ENCODE measurements at places on chromosomes 1 and 21.

GRCh38 chr1:231037585-231038517, 2.2 kb downstream of the FAM89A start:
- no peak for DNase-seq

- DNase-seq: no peak
Measured at GRCh38 chr1:2386636-2387611, 4.4 kb downstream of the MORN1 start.

- no peak for DNase-seq
Measured at GRCh38 chr1:150765296-150765976, at the start of gene CTSS. Gene CTSS, minus strand, starts transcription at chr1:150765778. Its CDS starts 1,015 bp downstream, at chr1:150764763.

- no peak for DNase-seq
Measured at GRCh38 chr21:45164124-45164511, 89.7 kb downstream of the ADARB1 start.

GRCh38 chr1:41745022-41745421, 173.7 kb downstream of the HIVEP3 start:
- DNase-seq: no peak

GRCh38 chr1:165697491-165697880, 876 bp downstream of the ALDH9A1 start:
- no peak for DNase-seq

DNA sequence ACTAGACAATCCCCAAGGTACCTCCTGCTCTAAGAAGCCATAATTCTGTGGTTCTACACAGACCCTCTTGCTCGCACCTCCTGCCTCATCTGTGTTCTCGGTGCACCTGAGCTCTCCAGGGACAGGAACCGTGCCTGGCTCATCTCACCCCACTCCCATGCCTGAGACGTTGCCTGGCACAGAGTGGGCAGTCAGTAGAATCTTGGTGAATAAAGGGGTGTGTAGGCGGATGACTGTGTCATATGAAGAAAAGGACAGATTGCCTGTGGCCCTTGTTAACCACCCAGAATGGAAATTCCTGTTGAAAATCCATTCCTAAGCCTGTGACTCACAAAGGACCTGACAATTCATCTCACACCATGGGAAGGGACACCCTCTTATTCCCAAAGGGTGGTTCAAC, 92.9 kb downstream of the KCNN3 start:
- DNase-seq: no peak

GRCh38 chr1:206497363-206497762, 10.0 kb upstream of the RASSF5 start:
- no peak for DNase-seq

GRCh38 chr1:154837672-154838171, 32.4 kb downstream of the KCNN3 start:
- no peak for DNase-seq

- DNase-seq: no peak
Measured at GRCh38 chr1:155329980-155330598, 9.4 kb downstream of the RUSC1 start.

DNA sequence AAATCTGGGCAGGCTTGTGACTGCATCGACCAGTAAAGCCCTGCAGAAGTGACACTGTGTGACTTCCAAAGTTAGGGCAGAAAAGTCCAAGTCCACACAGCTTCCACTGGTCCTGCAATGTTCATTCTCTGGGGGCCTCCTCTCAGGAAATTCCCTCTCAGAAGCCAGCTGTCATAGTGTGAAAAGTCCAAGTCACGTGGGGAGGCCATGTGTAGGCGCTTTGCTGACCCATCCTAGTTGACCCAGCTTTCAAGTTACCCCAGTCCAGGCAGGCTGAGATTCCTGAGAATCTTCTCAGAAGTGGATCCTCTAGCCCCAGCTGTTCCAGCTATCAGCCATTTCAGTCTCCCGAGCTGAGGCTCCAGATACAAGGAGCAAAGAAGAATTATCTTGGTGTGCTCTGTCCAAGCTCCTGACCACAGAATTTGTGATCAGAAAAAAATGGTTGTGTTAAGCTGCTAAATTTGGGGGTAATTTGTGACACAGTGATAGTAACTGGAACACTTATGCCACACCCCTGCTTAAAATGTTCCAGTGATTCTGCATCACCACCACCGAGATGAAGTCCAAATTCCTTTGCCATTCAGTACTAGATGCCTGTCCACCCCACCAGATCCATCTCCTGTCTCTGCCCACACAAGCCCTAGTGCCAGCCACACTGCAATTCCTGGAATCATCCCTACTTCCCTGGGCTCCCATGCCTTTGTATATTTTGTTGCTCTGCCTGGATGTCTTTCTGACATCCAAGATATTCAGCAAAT, 2.5 kb upstream of the STUM start:
- no peak for DNase-seq

DNA sequence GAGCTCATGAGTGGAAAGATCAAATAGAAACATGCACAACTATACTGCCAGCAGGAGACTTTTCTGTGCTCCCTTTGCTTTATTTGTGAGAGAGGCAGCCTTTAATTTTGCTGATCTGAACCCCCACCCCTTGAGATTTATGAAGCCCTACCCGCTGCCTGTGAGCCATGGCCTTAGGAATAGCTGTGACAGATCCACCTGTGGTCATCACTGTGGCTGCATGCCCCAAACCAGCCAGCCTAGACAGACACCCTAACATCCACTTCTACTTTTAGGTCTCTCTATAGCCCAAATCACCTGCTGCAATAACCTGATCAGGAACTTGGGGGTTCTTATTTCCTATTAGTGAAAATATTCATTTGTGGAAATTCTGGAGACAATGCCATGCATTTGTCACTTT, 196.2 kb downstream of the C1orf94 start:
- DNase-seq: no peak

- no peak for DNase-seq
Measured at GRCh38 chr1:201645956-201646355, 107.0 kb downstream of the NAV1 start.

DNA sequence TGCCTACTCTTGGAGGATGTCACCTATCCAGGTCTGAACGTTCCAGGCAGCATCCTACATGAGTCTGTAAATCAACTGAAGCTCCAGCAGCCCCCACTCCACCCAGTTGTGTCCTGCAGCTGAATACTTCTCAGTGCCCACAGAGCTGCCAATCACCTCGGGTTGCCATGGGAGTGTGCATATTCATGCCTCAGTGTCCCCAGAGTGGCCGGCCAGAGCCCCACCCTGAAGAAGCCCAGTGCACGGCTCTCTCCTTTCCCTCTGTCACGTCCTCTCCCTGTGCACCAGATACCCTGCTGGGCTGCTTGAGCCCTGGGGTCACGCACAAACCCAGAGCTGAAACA, 16.1 kb upstream of the GSTM4 start:
- no peak for DNase-seq

GRCh38 chr1:94669198-94669597, 127.6 kb upstream of the F3 start:
- DNase-seq: no peak

DNA sequence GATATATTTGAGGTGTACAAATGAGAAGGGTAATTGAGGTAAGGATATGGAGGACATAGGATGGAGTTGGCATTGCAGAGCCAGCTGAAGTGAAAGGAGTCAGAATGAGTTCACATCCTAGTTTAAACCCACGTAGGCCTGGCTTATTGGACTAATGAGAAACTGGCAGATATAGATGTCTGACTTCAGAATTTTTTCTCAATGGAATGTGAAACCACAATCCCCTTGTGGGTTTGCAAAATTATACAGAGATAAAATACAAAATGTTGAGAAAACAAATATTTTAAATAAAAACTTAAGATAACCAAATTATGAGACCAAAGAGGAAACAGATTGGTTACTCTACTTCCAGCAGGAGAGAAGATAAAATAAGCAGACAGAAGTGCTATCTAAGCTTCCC, 277.4 kb upstream of the LRRC7 start:
- DNase-seq: no peak

DNA sequence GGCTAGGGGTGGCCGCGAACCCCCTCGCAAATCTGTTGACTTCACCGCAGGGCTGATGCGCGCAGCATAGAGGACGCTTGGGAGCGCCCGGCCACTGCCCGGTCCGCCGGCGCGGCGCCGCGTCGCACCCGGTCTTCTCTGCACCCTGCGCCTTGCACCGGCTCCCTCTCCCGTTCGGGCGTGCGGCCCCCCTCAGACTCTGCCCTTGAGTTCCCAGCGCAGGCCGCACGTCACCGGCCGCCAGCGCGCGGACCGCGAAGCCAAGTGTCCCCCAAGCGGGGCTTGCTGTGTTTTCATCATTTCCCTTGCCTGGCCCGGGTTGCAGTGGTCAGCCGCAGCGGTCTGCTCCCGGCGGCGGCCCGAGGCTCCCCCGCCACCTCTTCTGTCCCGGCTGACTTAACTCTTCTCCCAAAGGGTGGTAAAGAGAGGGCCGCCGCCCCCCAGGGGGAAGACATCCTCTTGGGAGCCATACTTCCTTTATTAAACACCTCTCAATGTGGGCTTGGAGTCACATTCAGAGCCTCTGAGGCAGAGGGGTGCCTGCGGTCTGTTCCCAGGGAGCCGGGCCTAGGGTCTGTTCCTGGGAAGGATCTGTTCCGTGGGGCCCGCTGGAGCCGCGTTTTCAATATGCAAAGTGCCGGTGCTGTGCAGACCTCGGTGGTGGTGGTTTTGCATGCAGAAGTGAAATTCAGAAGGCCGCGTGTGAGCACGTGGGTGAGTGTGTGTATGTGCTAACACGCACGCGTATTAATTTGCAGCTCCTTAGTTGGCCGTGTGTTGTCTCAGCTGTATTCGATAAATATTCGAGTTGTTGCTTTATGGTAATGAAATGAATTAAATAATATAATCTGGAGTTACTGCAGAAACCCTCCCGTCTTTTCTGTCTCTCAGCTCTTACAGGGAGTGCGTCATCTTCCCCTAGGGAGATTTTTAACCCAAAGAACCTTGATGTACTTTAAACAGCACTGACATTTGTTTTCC, 17.6 kb downstream of the PBX1 start:
- no peak for DNase-seq

DNA sequence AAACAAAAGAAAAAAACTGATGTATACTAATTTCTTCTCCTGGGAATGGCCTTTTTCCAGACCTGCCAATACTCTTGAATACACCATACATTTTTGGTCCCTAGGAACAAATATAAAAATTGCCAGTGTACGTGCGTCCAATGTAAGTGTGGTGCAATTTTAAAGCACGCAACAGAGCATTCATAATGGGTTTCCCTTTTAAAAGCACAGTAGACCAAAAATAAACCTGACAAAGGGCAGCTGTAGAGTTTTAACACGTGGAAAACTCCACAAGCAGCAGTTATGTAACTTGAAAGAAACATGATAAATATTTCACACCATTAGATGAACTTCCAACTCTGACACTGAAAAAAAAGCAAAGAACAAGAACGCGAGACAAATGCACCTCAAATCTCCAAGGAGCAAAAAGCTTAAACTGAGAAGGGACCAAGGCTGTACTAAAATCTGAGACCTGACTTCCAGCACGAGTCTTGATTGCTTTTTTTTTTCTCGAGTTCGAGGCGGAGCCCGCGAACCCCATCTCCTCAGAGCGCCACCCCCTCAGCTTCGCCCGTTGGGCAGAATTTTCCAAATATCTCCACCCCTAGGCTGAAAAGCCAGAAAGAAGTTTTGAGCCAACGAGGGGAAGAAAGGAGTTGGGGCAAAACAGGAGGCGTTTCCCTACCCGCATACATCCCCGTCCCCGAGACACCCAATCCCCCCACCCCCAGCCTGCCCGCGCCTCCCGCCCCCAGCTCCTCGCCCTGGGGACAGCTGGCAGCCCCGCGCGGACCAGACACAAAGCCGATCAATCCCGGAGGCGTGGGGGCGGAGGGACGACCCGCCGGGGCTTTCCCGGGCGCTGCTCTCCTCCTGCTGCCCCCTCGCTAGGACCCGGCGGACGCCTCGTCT, at the start of gene JAM2:
Gene JAM2, plus strand, starts transcription at position 599 of the 891 bp plus-strand sequence. CDS start 564 bp downstream, outside the sequence.
- peak; percentile 5 for DNase-seq

DNA sequence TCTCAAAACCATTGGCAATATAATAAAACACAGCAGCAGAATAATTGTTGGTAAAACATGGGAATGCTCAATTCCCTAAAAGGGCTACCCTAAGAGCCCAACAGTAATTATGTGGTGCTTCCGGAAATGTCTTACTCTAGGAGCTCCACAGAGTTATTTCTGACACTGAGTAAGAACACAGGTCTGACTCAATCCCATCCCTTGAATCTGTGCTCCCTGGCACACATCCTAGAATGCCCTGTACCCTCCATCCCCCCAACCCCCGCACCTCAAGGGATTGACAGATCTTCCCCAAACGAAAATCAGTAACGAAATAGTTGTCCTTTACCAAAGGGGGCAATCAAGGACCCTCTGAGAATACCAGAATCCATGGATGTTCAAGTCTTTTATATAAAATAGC, 71.9 kb downstream of the SMYD2 start:
- no peak for DNase-seq

GRCh38 chr1:47424336-47424982, 8.4 kb downstream of the FOXE3 start:
- no peak for DNase-seq

DNA sequence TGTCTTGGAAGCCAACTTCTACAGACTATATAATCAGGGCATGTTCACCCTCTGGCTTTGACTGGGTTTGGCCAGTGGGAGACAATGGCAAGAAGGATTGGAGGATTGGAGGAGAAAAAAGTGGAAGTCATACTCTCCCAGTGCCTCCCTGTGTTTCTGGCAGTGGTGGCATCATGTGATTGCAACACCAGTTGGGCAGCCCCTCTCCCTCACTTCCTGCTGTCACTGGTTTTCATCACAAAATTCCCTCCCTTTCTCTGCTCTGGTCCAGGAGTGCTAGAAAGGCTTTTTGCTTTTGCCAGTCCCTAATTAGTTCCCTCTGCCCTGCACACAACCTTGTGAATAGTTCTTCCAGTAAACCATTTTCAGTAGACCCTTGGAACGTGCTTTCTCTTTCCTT, 3.7 kb upstream of the QSOX1 start:
- no peak for DNase-seq

DNA sequence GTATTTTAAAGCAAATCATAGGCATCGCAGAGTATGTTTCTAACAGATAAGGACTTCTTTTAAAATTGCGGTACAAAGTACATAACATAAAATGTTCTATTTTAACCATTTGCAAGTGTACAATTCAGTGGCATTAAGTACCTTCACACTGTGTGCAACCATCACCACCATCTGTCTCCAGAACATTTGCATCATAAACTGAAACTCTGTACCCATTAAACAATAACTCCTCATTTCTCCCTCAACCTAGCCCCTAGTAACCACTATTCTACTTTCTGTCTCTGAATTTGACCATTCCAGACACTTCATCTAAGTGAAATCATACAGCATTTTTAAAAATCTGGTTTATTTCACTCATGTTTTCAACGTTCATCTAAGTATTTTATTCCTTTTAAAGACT, 16.6 kb upstream of the ATF3 start:
- no peak for DNase-seq

GRCh38 chr1:155091071-155092051, 12.7 kb downstream of the EFNA3 start:
- DNase-seq: peak; percentile 60

DNA sequence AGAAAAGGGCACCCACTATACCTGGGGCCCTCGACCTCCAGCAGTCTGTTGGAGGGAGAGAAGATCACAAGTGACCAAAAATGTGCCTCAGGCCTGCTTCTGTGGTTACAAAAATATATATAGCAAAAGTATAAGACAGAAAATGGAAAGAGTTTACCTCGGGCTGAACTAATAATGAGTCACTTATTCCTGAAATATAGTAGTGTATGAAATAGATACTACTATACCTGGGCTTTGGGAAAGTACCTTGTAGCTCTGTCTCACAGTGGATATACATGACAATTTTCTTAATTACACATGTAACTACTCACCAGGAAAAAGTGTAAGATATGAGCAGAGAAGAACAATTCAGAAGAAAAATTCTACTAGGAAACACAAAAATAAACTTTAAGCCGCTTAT, 7.3 kb upstream of the APCS start:
- DNase-seq: no peak

Data from T-helper 22 cell (primary cell).